Stimulated activated CD8-positive, alpha-beta memory T cell treated with anti-CD3 and anti-CD28 coated beads, Interleukin-4, amount 100 ng/mL, for 4 hours (primary cell): ENCODE measurements at places on chromosomes 3 and 15.

- no peak for DNase-seq
These were observed 41.0 kb downstream of the EPHB3 start for GRCh38 chr3:184602372-184603150.

GRCh38 chr3:196555295-196555694 lies 13.1 kb downstream of the WDR53 start:
- no peak for DNase-seq

- DNase-seq, result no peak
These were observed 11.3 kb downstream of the ADAM10 start for GRCh38 chr15:58738046-58738707.

DNA sequence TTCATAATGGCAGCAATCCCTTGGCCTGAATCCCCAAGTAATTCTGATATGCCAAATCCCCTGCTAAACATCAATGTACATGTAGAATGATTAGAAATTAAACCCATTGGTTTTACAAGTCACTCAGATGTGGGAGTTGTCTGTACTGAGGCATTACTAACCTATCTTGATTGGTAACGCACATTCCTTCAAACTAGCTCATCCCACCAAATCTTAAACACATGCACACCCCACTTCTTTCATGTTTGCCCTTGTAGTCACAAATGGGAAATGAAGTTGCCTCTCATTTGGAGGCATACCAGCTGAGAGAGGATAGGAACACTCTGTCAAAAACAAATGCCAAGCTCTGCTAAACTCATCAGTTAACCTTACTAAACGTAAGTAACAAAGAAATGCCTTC lies 29.1 kb upstream of the MAN2C1 start:
- DNase-seq, result no peak

GRCh38 chr3:24519368-24520100 lies 24.9 kb upstream of the THRB start:
- no peak for DNase-seq

- no peak for DNase-seq
These were observed 147.9 kb downstream of the OR4M2 start for GRCh38 chr15:22228101-22228762.

DNA sequence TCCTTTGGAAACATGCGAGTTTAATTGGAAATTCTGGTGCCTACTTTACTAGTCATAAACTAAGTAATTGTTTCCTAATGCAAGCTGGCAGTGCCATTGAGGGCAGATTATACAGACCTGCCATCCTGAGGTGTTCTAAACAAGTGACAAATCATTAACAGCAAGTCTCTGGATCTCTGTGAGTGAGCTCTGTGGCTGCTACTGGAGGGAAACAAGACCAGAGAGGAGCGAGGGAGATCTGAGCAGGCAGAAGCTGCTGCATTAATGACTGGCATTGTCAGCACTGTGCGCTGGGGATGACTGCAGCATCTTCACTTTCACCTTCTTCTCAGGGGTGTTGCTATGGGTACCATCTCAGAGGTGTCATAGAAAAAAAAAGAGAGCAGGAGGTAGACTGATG lies 308.4 kb upstream of the DPH6 start:
- no peak for DNase-seq

DNA sequence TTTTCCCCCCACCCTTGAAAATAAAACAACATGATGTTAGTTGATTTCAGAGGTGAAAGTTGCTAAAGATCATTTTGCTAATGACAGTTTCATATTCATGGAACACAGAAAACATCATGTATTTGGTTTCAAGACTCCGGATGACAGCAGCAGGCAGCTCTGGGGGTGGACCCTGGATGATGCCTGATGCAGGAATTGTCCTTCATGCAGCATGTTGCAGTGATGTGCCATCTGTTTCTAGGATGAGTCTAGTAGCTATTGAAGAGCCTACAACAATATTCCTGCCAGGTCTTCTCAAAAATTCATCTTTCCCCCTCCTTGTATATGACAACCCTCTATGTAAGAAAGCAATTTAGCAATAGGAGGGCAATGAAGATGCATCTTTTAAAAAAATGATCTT lies 108.3 kb downstream of the SV2B start:
- DNase-seq, result no peak

GRCh38 chr15:82571722-82572222 lies 31.5 kb upstream of the RPS17 start:
- no peak for DNase-seq

- DNase-seq, result no peak
These were observed 1343.1 kb downstream of the ROBO1 start for GRCh38 chr3:78424656-78425055.

GRCh38 chr3:42652611-42653302 lies 740 bp upstream of the ZBTB47 start:
- DNase-seq, result no peak

DNA sequence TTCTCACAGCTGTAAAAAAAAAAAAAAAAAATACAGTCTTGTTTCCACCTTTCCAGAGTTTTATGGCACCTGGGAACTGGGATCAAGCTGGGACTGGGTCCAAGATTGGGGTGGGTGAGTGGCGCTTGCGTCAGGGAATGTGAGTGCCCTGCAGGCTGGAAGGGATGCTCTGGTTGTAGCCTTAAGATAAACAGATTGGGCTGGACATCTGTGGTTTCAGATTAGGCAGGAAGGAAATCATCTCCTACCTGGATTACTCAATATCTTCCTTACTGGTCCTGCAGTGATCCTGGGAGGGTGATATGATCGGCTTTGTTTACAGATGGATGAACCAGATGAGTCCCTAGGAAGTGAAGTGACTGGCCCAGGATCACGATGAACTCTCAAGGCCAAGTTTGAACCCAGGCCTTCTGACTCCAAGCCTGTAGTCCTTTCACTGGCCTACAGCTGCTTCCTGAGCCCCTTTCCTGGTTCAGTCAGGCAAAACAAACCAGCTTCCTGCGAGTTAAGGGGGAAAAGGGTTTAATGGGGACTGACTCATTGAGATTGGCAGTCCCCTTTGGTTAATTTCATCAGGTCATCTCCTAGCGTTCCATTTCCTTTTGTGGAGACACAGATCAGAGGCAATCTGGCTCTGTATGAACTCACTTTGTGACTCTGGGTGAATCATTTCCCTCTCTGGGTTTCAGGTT lies 179.8 kb downstream of the THSD4 start:
- DNase-seq, result no peak

DNA sequence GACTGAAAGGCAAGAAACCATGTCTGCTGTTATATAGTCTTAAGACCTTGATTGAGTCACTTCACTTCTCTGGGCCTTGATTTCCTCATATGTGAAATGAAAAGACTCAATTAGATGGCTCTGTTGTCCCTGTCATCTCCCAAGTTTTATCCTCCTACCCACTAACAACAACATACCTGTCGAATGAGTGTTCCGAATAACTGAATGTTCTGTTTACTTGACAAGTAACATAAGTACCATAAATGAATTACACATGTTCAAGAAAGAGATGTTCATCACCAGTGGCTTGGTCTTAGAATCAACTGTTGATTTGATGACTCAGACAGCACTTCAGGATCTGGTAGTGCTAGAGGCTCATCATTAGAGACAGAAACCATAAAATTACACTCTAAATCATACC lies 311.7 kb downstream of the VPS13C start:
- no peak for DNase-seq

DNA sequence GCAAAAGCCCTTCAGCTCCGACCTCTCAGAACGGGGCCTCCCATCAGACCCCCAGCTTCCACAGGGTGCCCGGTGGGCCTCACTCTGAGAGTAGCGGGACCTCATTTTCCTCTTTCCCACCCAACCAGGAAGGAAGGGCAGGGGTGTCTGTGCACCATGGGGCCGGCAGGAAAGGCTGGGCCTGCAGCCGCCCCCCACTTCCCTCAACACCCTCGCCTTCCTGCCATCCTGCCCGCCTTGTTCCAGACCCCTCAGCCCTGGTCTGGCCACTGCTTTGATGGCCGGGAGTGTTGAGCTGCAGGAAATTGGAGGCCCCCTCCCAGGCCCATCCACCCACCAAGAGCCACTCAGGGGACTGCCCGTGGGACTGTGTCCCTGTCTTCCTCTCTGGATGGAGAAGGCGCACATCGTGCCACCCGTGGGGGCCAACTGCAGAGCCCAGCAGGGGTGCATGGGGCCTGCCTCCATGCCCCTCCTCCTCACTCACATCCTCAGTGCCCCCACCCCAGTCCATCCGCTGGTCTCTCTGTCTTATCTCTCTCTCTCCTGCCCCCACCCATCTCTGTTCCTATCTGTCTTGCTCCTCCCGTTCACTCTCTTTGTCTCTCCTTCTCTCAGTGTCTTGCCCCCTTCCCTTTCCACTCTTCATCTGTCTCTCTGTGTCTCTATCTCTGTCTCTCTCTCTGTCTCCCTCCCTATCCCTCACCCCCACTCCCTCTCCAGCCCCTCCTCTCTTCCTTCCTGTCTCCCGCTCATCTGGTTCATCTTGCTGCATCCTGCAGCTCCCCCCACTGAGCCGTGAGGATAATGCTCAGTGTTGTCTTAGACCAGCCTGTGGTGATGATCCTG lies 1.8 kb upstream of the PLXND1 start:
- no peak for DNase-seq

GRCh38 chr15:85756411-85757072 lies 38.2 kb downstream of the KLHL25 start:
- DNase-seq, result no peak

DNA sequence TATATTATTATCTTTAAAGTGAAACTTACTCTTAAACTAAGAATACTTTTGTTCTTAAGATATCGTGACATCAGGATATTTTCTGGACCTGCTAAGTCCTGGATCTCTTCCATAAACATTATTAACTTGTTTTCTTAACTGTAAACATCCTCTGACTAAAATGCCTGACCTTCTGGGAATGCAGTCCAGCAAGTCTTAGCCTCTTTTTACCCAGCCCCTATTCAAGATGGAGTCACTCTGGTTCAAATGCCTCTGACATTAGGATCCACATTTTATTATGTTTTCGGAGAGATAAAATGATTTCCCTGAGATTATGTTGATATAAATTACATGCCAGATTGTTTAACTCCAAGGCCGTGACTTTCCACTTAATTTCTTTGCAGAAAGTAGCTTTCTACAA lies 37.6 kb downstream of the OSTN start:
- DNase-seq, result no peak

DNA sequence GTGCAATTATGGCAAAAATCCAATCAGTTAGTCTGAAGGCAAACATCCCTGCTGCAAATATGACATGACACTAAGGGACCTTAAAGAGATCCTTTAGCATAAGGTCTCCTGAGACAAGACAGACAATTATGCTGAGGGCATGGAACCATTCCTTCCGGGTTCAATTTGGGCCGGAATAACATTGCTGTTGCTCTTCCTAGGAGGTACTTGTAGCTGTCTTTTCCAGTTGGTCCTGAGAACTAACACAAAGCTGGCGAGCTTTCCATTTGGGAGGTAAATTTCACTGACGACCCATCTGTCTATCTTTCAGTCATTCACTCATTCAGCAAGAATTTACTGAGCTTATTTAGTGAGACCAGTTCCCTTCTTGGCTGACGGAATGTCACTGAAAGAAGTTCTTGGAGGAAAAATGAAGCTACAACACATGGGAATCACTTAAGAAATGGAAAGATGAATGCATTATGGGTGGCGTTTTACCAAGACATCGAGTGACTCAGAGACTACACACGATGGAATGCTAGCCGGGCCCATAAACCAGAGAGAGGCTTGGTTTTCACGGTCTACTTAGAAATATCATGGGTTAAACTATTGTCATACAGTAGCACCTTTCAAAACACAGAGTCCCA lies 215.5 kb downstream of the PDZRN3 start:
- no peak for DNase-seq

DNA sequence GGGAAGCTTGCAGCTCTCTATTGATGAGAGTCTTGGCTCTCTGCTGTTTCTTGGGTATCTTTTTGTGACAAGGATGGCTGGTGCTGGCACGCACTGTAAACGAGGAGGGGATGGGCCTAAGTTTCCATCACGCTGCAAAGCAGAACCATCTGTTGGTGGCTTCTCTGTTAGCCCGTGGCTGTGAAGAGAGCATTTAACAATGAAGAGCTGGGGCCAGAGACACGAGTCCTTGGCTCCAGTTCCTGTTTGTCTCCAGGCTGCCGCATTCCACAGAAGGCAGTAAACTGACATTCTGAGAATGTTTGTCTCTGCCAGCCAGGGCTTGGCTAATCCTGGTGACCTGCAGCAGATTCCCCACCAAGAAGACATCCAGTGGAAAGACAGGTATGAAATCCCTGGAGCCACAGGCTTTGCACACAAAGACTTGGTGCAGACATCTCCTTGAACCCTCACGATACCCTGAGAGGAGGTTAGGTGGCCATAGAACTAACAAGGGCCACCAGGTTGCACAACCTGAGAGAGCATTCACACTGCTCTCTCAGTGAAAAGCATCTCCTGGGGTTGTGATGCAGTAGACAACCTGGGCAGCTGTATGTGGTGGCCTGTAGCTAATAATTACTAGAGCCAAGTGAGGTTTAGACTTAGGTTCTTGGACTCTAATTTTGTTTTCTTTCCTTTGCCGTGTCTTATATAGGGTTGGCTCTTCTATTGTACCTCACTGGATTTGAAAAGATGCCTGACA lies 130.9 kb downstream of the ASB7 start:
- no peak for DNase-seq

- DNase-seq, result no peak
These were observed 47.9 kb downstream of the PEAK1 start for GRCh38 chr15:77371850-77372563.

GRCh38 chr15:99582508-99582960 lies 16.8 kb downstream of the MEF2A start:
- no peak for DNase-seq

DNA sequence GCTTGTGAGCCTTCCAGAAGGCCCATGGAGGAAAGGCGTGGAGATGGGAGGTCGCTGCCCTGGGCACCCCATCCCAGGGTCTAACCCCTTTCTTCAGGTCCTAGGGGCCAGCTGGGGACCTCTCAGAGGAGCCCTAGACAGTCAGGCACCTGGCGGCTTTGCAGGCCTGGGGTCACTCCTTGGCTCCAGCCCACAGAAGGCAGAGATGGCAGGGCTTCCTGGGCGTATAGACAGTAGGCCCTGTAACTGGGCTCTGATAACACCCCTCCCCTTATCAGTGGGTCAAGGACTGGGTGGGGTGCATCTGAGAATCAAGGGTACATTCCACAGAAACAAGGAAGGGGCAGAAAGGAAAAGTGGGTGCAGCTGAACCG lies 16.7 kb downstream of the ZDHHC19 start:
- DNase-seq, result no peak

GRCh38 chr3:65551945-65552344 lies 486.8 kb downstream of the MAGI1 start:
- no peak for DNase-seq

GRCh38 chr3:15121936-15122335 lies 23.0 kb upstream of the RBSN start:
- DNase-seq, result no peak

DNA sequence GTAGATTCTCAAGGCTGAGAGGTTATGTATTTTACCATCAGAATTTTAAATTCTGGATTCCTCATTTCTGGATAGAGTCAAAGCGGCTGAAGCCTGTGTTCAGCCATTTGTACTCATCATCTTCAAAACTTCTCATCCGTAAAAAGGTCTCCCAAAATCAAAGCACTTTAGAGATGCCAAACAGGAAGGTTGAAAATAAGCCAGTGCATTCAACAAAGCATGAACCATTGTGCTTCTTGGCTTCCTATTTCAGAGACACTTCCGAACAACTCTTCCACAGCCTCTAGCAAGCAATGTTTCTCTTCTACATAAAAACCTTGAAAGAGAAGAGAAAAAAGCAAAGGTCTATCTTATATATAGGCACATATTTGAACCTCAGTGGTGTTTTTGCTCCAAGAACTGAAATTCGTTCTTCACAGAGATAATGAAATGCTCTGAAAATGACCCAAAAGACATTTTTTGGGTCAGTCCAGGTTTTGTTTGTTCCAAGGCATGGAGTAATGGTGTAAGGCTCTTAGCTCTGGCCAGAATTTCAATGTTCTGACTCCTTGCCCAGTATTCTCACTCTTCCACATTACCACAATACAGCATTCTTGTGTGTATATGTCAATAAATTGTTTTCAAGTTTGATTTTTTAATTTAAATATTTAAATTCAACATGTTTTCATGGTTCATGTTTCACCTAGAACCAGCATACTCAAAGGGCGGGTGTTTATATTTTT lies 163.1 kb downstream of the STAC start:
- no peak for DNase-seq
